Keratinocyte (primary cell): ENCODE measurements at places on chromosomes 16 and 17.

DNA sequence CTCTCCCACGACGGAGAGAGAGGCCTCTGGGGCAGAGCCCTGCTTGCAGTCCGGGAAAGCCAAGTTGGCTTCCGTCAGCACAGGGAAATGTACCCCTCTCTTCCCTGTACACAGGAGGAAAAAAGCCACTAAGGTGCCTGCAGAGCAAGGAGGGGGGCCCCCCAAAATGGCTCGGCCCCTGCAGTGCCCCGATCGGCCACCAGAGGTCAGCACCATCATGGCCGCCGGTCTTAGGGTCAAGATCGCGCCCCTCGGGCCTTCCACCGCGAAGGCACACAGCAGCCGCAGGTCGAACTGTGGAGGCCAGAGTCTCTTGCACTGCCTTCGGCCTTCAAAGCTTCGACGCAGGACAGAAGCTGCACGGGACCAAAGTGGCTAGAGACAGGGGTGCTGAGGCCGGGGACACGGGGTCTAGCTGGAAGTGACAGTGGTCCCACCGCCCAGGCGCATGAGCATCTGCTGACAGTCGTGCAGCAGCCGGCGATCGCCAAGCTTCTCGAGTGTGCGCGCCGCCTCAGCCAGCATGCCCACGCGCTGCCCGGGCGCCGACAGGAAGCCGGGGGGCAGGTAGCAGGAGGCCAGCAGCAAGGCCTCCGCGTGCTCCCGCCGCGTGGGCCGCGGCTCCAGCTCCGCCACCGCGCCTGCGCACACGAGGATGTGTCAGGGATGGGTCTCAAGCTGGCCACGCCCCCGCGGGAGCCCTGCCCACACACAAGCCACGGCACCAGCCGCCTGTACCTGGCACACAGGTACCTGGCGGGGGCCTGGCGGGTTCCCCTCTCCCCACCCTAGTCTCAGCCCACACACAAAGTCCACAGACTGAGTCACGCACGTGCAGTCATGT lies 24.4 kb downstream of the SREBF1 start:
- DNase-seq: no peak

GRCh38 chr17:42017866-42018200 lies 594 bp upstream of the DNAJC7 start:
- no peak for DNase-seq

DNA sequence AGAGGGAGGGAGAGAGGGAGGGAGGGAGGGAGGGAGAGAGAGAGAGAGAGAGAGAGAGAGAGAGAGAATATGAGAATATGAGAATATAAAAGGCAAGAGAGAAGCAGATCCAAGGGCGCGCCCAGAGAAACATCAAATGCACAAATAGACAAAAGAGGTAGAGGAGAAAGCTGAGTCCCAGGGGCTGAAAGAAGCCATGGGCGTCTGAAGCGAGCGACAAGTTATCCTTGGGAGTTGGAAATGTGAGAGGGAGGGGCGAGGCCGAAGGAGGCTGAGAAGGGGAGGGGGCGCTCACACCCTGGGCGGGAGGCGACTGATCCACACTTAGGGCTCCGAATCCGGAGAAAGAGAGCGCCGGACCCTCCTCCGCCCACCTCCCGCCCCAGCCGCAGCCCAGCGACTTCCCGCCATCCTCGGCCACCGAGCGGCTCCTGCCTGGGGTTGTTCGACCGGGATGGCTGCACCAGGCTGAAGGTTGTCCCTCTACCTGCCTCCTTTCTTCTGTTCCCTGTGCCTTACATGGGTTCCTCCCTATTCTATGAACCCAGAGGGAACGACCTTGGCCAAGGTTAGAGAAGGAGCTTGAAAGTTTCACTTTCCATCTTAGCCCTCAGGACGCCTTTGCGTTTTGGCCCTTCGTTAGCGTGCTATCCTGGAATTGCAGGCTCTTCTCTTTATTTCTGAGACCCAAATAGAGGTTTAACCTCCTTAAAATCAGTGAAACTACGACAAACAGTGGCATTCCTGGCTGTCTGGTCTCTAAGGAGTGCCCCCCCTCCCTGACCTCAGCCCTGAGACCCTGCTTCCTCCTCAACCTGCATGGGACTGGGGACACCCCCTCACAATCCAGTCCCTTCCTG lies 21.2 kb upstream of the HOXB9 start:
- no peak for DNase-seq

DNA sequence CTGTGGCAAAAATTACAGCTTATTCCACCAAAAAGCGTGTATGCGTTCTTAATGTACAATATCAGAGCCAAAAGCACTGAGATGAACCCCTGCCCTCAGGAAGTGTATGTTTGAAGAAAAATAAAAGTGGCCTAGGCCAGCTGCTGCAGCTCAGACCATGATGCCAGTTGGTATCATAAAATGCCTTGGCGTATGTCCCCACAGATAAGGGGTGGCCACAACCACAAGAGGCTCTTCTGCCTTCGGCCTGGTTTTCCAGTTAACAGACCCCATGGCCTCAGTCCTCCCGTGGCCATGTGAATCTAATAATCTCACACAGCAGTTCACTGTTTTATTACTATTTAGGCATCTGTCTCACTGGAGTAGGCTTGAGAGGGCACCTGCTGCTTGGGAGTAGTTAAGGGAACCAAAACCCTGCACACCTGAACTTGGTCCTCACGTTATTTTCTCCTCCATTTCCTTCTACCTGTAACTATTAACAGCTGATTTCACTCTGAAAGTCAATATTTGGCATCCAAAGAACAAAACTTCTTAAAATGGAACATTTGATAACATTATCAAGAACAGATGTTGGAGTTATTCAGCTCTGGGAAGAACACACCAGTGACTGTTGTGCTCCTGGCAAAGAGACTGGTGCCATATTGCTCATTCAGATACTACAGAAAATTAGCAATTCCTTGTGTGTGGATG lies 34.8 kb upstream of the ERN1 start:
- DNase-seq: no peak

DNA sequence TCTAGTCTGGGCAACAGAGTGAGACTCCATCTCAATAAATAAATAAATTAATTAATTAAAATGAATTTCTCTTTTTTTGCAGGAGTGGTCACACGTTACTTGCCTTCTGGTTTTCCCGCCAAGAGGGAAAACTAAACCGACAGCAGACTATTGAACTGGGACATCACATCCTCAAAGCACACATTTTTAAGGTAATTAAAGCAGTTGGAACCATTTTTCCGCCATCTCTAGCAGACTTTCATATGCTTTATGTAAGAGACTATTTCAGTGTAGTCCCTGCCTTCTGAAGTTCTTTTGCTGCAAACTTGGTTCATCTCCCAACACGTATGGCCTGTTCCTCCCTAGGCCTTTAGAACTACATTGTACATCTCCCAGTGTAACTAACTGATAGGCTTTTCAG lies 66.5 kb downstream of the CYB561 start:
- no peak for DNase-seq

GRCh38 chr17:7234083-7234951 lies at the start of gene DVL2:
Gene DVL2 (minus strand): TSS chr17:7234517. CDS start chr17:7234262, 255 bp downstream.
- DNase-seq: peak; percentile 88

GRCh38 chr16:77679901-77680300 lies 42.4 kb upstream of the NUDT7 start:
- DNase-seq: no peak

- DNase-seq: no peak
Observed at GRCh38 chr16:68389750-68390371, 58.4 kb downstream of the SMPD3 start.

DNA sequence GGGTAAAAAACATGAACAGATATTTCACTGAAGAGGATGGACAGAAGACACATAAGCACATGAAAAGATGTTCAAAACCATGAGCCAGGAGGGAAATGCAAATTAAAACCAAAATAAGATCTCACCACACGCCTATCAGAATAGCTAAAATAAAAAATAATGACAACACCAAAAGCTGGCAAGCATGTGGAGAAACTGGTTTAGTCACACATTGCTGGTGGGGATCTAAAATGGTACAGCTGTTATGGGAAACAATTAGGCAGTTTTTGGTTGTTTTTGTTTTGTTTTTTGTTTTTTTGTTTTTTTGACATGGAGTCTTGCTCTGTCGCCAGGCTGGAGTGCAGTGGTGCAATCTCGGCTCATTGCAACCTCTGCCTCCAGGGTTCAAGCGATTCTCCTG lies 44.7 kb upstream of the TEKT3 start:
- no peak for DNase-seq

GRCh38 chr17:77649717-77650211 lies 308.7 kb upstream of the TNRC6C start:
- no peak for DNase-seq

- DNase-seq: no peak
Observed at GRCh38 chr17:5980941-5981340, 89.2 kb upstream of the WSCD1 start.

DNA sequence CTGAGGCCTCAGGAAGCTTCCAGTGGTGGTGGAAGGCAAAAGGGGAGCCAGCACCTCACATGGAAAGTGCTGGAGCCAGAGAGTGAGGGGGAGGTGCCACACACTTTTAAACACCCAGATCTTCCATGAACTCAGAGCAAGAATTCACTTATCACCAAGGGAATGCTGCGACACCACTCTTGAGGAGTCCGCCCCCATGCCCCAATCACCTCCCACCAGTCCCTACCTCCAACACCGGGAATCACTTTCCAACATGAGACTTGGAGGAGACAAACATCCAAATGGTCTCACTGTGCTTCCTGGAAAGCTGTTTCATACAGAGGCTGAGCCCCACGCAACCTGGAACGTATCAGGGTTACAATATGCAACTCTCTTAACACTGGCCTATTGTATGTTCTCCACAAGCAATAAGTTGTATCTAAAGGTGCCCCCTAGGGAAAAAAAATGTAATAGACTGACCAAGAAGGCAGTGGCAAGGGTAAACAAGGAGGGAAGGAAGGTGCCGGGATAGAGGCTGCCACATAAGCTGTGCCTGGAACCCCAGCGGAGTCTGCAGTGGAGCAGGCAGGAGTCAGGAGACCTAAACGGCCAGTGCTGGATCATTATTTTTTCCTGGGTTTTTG lies 106.7 kb upstream of the FOXF1 start:
- no peak for DNase-seq

GRCh38 chr17:67139784-67140665 lies 95.7 kb downstream of the CACNG1 start:
- no peak for DNase-seq

GRCh38 chr16:73166441-73166851 lies 118.5 kb upstream of the ZFHX3 start:
- DNase-seq: no peak

DNA sequence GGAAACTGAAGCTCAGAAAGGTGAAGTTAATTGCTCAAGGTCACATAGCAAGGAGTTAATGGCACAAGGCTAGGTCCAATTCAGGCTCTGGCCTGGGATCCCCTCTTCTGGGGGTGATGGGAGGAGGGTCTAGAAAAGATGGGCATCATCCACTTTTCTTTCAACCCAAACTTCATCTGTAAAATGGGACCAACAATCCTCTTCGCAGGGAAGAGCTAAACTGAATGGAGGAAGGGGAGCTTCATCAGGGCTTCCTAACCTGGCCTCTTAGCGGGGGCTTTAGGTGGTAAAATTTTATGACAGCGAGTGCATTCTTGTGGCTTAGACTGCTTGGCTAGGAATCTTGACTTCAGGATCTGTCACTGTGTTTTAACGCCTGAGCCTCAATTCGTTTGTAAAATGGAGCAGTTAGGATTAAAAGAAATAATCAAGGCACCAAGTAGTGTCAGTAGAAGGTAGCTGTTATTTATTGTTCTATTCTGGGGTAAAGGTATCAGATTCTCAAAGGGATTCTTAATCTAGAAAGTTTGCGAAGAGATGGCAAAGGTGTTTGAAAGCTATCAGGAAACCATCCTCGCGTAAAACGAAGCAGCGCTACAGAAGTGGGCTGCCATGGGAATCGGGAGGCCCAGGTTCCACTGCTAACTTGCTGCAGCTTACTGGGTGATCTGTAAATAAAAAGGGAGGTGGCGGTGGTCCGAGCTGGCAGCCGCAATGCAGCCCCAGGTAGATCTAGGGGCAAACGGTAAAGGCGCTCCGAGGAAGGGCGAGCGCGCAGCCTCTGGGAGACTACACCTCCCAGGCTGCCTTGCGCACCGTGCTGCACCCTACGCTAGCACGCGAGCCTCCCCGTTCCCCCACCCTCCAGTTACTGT lies 1.5 kb upstream of the SRCAP start:
- DNase-seq: no peak

DNA sequence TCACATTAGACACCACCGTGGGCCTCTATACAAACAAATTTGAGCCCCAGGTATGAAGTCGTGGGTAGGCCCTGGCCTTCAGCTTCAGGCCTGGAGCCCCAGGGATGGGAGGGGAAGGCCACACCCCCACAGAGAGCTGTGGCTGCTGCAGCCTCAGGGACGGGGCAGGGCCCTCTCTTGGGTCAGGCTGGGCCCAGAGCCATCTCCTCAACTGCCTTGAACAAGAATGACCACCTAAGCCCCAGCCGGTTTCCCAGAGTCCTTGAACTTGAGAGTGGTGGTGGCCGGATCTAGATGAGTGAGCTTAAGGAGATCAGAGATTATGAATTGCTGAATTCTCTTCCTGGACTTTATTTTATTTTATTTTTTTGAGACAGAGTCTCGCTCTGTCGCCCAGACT lies 18.6 kb downstream of the SCNN1B start:
- no peak for DNase-seq

DNA sequence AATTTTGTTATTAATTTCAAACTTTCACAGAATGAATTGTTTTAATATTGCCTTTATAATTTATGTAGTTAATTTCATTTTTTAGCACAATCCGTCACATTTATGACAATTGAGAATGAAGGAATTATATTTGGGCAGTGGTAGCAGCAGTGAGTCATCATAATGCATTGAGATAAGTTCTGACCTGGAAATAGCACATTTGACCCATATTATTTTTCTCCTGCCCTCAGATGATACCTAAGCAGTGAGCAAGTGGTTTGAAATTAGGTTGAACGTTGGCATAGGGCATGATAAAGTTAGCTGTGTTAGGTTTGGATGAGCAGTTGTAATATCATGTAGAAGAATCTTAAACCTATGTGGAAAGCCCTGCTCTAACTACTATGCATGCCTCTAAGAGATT lies 1431.3 kb upstream of the CDH8 start:
- DNase-seq: no peak

DNA sequence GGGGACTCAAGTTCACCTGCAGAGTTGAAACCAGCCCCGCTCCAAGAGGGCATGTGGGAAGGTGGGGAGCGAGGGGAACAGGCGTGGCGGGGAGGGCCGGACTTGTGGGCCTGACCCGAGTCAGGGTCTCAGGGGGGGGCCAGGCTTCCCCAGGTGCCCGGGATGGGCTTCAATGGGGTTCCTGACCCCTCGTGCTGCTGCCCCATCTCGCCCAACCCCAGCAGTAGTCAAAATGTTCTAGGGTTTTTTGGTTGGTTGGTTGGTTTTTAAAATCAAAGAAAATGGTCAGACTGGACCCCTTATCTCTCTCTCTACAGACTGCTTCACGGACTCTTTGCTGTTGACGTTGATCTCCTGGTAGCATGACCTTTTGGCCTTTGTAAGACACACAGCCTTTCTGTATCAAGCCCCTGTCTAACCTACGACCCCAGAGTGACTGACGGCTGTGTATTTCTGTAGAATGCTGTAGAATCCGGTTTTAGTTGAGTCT lies 69.5 kb downstream of the AMFR start:
- DNase-seq: no peak

- no peak for DNase-seq
Observed at GRCh38 chr17:57585341-57586195, 159.5 kb downstream of the CCDC182 start.
